ENCODE measurements at places on chromosomes 2 and 18. TPM values are rescaled to one million over a fixed set of nuclear protein-coding genes. Genes with fewer than 3 reads are reported as not detected.
A peak's percentile ranks its signal among the peaks of the same experiment; 100 is the strongest.

- DNase-seq = no peak
Observed at GRCh38 chr2:20537423-20538307, 90.8 kb downstream of the RHOB start.

DNA sequence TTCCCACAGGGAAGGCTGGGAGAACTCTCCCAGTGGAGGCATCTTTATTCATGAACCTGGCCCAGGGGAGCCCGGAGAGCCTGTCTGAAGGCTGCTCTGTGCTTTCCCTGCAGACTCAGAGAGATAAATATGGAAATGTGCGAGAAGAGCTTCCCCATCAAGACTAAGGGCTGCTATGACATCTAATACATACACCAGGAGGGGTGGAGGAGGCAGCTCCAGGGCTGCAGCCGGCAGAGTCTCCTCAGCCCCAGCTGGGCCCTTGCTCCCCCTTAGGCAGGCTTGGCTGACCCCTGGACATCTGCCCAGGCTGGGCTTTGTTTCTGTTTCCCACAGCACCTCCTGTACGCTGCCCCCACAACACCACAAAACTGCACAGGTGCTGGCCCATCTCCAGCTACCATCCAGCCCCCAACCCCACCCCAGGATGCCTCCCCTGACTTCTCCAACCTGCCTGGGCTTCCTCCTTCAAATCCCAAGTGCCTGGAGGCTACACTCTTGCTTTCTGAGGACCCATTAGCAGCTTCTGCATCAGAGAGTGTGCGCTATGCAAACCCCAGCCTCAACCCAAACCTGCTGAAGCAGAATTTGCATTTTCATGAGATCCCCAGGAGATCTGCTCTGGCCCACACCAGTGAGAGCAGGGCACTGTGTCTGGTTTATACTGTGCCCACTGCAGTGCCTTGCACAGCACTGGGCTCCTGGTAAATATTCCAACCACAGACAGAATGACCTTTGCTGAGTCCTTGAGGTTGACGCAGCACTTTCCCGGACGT is 96.8 kb downstream of the VSNL1 start:
- DNase-seq = no peak

GRCh38 chr18:48742706-48743475 is 204.1 kb downstream of the CTIF start:
- DNase-seq = no peak

PCBP1 gene
- total RNA-seq = 497 TPM

POTEI gene
- total RNA-seq = 0.11 TPM

GRCh38 chr2:18604531-18604885 is 15.1 kb upstream of the NT5C1B start:
- no peak for DNase-seq

GRCh38 chr18:79356435-79356834 is 39.3 kb upstream of the NFATC1 start:
- DNase-seq = peak; percentile 37

DNA sequence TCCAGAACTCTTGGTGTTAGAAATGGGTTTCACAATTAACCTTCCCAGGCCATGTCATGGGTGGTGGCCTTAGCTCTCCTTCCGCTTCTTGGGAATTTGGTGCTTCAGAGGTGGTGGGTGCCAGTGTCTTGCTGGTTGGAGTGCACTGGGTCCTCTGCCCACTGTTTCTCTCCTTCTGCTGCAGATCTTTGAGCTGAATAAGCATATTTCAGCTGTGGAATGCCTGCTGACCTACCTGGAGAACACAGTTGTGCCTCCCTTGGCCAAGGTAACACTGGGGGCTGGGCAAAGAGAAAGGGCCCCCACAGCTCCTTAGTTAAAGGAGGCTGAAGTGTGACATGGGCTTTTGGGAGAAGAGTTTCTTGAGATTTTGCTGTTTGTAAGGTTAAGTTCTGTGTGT is 32.0 kb upstream of the PRLH start:
- no peak for DNase-seq

GRCh38 chr18:58402247-58402646 is 226.6 kb downstream of the ALPK2 start:
- DNase-seq = no peak

GRCh38 chr18:6731222-6731596 is 1.7 kb downstream of the ARHGAP28 start:
- DNase-seq = no peak

NOSTRIN gene
- total RNA-seq = 0.26 TPM

DNA sequence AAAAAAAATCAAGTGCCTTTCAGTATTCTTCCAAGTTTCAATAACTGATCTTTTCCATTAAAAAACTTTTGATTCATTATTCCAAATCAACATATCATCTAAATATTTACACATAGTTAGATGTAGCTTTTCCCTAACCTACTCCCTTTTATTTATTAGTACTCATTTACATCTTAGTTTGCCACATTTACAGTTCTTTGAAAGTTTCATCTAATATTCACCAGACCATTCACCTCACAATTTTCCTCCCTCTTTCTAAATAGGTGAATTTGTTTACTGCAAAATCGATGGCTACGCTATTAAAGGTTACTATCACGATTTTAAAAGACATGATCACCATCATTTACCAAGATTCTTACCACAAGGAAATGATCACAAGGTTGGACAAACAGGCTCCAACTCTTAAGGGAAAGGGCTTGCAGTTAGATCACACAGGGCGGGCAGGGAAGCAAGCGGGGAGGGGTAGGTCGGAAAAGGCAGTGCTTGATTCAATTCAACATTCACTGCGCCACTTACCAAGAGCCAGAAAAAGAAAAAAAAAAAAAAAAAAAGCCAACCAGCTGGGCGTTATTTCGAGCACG is 654 bp upstream of the MARCHF7 start:
- DNase-seq = peak; percentile 30

GRCh38 chr2:39504790-39505335 is 67.8 kb upstream of the MAP4K3 start:
- no peak for DNase-seq

DNA sequence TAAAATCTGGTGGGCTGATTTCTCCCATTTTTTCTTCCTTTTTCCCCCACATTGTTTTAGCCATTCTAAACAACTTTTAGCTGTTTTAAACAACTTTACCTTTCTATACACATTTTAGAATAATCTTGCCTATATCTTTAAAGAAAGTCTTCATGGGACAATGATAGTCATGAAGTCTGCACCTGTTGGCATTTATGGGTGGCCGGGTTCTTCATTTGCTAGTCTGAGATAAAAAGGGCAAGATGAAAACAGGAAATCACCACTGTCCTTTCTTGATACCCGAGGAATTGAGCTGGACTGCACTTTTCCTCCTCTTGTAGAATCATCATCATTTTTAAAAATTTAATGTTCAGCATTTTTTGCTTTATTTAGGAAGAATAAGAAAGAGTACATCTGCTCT is 104.5 kb downstream of the ATP9B start:
- no peak for DNase-seq
